Anterior cingulate cortex (tissue), 58 donors: ENCODE measurements at places on chromosomes 1 and 21.
A peak's percentile ranks its signal among the peaks of the same experiment; 100 is the strongest.

DNA sequence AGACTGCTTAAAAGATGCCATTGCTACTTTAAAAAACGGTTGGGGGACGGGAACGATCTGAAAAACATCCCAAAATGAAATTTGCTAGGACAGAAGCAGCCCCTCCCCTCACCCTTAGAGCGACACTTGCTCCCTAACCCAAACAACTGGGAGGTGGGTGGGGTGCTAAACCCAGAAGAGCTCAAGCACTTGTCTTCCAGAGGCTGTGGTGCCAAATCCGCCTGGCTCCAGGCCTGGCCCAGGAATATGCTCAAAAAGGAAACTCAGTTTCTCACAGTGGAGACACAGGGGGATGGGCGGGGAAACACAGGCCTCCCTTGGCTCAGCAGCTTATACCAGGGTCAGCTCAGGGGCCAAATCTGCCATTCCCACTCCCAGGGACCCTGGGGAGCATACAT lies 644 bp upstream of the PBXIP1 start:
- peak; percentile 58 for DNase-seq

- no peak for DNase-seq
Observed at GRCh38 chr1:159190441-159190840, 14.2 kb upstream of the ACKR1 start.

- DNase-seq = no peak
Observed at GRCh38 chr1:244113532-244114320, 62.6 kb downstream of the ZBTB18 start.

DNA sequence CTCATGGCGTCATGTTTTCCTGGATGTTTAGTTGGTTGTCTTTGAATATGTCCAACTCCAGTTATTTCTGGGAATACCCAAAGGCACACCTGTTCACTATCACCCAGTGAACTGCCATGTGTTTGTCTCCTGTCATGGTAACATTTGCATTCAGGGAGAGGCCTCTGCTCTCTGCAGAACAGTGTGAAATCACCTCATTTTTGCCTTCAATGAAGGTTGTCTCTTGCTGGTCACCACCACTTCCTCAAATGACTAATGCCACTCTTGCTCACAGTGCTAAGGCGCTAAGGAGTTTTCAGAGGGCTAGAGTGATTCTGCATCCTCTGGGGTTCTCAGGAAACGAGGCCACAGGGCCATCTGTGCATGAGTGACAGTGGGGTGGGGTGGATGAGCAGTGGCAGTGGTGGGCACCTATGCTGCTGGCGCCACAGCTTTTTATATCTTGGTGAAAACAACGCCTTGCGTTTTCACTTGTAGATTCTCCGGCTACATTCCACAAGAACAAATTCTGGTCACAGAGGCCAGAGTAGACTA lies 60.0 kb upstream of the ATP5PO start:
- DNase-seq = no peak

DNA sequence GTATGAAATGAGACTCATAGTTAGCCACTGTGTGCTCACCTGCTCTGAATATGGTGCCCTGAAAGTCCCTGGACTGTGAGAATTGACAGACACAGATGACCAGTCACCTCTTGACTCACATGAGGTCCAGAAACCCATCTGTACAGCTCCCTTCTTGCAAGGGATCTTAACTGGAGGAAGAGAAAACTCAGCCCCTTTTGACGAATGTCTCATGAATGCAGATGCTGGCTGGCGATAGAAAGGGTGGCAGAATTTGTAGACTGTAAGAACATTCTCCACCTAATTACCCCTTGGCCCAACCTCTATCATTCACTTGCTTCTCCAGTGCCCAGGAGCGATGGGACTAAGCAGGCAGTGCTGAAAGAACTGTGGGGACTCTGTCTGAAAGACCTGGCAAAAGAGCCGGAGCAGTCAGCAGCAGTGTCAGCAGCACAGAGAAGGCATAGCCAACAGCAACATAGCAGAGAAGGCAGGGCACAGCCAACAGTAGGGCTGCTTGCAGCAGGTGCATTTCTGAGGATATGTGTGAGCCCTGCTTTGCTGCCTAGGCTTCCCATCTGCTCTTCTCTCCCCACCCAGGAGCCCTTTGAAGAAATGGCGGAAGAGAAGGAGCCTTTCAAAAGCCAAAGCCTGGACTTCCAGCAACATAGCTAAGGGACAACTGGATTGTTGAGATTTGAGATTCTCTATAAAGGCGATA lies 25.8 kb upstream of the IFNGR2 start:
- no peak for DNase-seq

DNA sequence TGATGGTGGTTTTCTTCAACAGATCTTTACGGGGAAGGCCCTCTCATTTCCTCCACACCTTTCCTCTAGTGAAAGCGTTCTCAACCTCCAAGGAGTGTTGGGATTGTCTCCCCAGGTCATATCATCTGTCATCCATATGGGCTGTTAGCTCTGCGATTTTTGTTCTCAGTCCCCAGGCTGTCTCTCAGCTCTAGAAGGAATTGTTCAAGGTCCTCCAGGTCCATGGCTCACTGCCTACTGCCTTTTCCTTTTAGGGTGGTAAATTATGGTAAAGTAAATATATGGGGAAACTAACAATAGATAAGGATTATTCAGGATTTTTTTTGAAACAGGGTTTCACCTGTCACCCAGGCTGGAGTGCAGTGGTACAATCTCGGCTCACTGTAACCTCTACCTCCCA lies 37.6 kb downstream of the ELF3 start:
- DNase-seq = no peak

GRCh38 chr1:21663248-21663950 lies 5.8 kb downstream of the RAP1GAP start:
- no peak for DNase-seq

DNA sequence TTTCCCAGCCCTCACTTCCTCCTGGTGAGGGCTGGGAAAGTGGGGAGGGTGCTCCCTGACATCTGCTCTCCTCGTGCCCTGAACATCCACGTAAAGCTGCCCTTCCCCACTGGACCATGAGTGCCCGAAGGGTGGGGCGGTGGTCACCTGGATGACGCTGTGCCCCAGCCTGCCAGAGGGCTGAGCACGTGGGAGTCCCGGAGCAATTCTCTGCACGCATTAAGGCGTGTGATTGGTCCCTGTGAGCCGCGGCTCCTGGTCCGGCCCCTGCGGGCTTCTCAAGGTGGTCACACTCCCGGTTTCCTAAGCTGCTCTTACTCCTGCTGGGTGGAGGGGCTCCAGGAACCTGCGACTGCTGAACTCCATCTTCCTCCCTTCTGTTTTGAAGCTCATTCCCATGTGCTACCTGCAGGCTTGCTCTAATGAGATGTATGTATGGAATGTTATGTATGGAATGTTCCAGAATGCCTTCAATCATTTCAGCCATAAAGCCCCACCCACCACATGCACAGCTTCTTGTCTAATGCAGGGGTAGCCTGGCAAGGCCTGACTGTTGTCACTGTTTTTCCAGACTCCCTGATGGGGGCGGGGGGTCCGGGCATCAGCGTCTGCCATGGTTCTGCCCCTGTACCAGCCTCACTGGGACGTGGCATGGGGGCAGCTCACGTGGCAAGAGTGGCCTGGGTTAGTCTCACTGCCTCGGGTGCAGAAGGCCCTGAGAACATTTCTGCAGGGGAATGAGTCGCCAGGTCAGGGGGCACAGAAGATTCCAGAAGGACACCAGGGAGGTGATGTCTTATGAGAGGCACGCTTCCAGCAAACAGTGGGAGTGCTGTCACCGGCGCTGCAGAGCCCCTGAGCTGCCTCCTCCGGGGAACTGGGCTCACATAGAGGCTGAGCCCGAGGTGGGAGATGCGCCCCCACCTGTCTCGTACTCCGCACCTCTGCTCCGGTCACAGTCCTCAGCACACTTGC lies 19.4 kb downstream of the KRTAP10-1 start:
- no peak for DNase-seq

DNA sequence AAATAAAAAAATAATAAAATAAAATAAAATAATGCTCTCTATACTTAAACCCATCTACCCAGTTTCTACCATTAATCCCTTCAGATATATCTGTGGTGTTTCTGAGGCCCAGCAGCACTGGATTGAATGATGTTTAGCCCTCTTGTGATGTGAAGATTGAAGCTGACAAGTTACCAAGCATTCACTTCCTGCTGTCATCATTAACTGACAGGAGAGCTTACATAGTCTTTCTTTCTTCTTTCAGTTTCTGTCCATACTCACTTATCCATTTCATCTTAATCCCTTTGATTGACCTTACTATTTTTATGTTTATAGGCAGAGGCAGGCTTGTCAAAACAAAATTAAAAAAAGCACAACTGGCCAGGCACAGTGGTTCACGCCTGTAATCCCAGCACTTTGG lies 38.8 kb upstream of the PGD start:
- no peak for DNase-seq

DNA sequence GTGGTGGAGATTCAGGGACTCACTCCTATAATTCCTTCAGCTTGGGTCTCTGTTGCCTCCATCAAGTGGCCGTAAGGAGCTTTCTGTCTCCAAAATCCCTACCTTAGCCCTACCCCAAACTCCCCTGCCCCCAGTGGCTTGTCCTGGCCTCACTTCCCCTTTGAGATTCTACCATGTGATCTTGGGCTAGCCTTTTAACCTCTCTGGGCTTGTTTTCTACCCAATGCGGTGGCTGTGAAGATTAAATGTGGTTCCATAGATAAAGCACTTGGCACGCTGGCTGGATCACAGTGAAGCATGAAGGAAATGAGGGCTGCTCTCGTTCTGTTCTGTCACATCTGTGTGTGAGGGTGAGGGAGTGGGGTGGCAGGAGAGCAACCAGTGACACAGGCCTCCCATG lies 43.6 kb downstream of the FAAH start:
- DNase-seq = no peak

DNA sequence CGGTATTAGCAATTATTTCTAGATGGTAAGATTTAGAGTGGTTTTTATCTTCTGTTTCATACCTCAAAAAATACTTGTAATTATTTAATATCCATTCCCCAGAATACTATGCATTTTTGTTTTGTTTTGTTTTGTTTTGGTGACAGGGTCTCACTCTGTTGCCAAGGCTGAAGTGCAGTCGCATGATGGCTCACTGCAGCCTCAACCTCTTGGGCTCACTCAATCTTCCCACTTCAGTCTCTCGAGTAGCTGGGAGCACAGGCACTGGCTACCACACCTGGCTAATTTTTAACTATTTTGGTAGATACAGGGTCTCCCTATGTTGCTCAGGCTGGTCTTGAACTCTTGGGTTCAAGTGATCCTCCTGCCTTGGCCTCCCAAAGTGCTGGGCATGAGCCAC lies 252.7 kb downstream of the AKT3 start:
- DNase-seq = no peak

DNA sequence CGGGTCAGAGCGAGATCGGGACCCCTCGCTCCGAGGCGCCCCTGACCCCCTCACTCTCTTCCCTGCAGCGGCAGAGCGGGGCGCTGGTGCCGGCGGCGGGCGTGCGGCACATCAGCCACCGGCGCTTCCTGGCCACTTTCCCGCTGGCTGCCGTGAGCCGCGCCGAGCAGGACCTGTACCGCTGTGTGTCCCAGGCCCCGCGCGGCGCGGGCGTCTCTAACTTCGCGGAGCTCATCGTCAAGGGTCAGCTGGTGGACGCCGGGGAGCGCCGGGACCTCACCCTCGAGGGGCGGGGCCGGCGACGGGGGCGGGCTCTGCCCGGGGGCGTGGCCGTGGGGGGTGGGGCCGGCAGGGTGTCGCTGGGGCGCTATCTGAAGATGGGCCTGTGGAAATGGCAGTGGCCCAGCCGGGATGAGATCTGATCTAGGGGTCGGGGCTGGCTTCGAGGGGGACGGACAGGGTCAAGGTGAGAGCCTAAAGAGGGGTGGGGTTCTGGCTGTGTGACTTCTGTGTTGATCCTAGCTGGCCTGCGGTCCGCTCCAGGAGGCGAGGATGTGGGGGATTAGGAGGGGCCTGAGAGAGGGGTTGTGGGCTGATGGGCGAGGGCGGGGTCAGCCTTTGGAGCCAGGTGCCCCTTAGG lies 23.6 kb downstream of the PTPRU start:
- no peak for DNase-seq

- DNase-seq = no peak
Observed at GRCh38 chr21:16117851-16118590, 388.2 kb downstream of the USP25 start.

DNA sequence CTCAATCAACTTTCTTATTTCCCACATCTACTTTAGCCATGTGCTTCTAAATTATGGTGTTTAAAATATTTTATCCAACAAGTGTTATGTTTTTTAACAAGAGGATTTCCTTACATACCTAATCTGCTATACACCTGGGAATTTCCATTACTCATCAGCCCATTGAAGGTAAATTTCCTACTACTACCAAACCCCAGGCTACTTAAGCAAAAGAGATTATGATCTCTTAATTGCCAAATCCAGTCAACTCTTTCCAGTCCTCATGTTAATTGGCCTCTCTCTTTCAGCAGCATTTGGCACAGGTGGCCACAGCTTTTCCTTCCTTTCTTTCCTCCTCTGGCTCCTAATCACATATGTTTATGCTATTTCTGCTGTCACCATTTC lies 5.1 kb upstream of the C1orf162 start:
- DNase-seq = no peak

DNA sequence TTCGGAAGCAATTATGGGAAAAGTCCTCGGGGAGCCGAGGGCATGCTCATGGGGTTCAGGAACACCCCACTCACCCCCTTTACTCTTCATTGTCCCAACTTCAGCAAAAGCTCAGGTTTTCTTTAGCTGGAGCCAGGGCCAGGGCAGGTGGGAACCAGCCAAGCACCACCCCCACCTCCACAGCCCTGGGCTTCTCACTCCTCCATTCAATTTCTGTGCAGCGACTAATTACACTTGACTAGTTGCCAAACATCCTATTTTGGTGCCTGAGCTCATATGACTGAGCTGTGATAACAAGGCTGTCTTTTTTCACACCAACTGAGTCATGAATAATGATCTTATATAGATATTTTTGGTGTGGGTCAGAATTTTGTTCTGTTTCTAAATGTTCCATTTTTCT lies 257.2 kb upstream of the AJAP1 start:
- DNase-seq = peak; percentile 33

GRCh38 chr1:201192261-201192788 lies 1.7 kb downstream of the IGFN1 start:
- no peak for DNase-seq

GRCh38 chr1:164559342-164560051 lies 513 bp downstream of the PBX1 start:
- no peak for DNase-seq

GRCh38 chr1:19357299-19357986 lies 45.3 kb downstream of the SLC66A1 start:
- DNase-seq = no peak

GRCh38 chr1:207825719-207826556 lies 74.1 kb downstream of the CD46 start:
- no peak for DNase-seq
